ENCODE measurements at places on chromosomes 4 and X. TPM values are rescaled to one million over a fixed set of nuclear protein-coding genes. Genes with fewer than 3 reads are reported as not detected.

DNA sequence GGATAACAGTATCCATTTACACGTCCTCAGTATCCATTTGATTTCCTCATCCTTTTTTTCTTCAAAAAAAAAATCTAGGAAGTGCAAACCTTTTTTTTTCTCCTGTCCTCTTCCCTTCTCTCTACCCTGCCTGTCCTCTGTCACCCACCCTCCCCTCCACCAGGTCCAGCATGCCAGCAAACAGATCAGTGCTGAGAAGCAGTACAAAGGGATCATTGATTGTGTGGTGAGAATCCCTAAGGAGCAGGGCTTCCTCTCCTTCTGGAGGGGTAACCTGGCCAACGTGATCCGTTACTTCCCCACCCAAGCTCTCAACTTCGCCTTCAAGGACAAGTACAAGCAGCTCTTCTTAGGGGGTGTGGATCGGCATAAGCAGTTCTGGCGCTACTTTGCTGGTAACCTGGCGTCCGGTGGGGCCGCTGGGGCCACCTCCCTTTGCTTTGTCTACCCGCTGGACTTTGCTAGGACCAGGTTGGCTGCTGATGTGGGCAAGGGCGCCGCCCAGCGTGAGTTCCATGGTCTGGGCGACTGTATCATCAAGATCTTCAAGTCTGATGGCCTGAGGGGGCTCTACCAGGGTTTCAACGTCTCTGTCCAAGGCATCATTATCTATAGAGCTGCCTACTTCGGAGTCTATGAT lies 1.7 kb downstream of the SLC25A4 start:
- no peak for DNase-seq

Gene PRRG3
- total RNA-seq, result not detected

DNA sequence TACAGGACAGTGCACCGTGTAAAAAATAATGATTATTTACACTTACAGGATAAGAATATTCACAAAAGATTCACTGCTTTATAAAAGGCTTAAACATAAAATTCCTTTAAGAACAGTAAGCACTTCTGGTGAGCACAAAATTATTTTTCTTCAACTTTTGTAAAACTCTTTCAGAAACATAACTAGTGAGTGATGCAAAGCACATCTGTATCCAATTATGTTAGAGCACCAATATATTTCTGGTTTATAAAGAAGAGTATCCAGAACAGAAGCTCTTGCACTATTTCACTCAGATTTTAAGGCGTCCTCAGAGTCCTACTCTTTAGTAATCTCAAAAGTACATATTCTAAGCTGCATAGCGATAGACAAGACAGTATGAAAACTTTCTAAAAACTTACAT lies 276.0 kb downstream of the C4orf33 start:
- DNase-seq, result no peak

DNA sequence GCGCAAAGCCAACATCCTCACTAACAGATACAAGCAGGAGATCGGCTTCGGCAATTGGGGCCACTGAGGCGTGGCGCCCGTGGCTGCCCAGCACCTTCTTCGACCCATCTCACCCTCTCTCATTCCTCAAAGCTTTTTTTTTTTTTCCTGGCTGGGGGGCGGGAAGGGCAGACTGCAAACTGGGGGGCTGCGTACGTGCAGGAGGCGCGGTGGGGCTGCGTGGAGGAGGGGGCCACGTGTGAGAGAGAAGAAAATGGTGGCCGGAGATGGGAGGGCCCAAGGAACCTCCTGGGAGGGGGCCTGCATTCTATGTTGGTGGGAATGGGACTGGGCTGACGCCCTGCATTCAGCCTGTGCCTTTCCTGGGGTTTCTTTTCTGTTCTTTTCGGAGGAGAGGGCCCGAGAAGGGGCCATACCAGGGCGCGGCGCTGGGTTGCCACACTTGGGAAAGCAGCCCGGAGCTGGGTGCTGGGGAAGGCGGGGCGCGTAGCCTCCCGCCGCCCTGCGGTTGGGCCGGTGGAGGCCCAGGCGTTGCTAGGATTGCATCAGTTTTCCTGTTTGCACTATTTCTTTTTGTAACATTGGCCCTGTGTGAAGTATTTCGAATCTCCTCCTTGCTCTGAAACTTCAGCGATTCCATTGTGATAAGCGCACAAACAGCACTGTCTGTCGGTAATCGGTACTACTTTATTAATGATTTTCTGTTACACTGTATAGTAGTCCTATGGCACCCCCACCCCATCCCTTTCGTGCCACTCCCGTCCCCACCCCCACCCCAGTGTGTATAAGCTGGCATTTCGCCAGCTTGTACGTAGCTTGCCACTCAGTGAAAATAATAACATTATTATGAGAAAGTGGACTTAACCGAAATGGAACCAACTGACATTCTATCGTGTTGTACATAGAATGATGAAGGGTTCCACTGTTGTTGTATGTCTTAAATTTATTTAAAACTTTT lies 4.5 kb downstream of the MID1IP1 start:
- peak; percentile 75 for DNase-seq

DNA sequence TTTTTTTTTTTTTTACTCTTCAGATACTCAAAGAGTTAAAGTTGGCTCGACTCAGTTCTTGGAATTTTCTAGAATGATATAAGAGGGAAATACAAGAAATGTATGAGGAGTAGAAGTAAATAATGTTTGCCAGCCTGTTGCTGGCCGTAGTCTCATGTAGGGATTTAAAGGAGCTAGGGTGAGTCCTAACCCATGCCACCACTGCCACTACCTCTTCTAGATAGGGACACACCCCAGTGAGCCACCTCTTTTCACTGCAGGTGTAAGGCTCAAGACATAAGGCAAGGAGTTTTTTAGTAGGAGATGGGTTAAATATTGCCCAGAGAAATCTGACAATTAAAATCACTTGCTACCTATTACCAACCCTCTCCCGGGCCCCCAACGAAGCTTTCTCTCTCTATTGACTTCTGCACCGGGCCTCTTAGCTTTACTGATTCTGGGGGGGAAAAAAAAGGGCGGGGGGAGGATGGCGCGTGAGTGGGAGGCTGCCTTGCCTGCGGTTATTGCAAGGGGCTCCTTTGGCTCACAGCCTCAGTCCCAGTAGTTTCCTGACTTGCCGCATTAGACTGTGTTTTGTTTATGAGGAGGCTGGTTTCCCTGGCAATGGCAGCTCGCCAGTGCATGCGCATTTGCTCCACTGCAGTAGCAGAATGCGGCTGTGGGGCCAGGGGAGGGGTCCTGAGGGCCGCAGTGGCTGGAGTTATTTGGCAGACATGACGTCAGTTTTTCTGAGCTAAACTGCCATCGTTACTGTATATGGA lies 3.0 kb downstream of the LINC00632 start:
- DNase-seq, result peak; percentile 4

- no peak for DNase-seq
These were observed 129.5 kb downstream of the PACRGL start for GRCh38 chr4:20829617-20830357.

Gene AFF1
- 13.1 TPM for total RNA-seq

- DNase-seq, result peak; percentile 90
These were observed 10.7 kb downstream of the LIAS start for GRCh38 chr4:39469429-39470077.

DNA sequence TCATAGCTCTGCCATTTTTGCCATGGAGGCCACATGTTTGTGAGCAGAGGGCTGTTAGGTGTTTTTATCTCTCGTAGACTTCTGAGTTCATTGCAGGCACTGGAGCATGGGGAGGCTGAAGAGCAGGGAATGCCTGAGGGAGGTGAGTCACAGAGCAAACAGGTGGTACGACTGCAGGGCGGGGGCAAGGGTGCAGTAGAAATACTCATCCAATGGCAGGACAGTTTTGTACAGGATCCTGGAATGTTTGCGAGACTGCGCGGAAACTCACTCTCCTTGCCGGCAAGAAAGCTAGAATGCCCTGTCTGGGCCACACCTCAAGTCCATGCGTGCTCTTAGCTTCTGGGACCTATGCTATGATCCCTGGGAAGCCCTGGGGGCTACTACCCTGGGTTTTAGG lies 20.0 kb upstream of the VCX2 start:
- no peak for DNase-seq

DNA sequence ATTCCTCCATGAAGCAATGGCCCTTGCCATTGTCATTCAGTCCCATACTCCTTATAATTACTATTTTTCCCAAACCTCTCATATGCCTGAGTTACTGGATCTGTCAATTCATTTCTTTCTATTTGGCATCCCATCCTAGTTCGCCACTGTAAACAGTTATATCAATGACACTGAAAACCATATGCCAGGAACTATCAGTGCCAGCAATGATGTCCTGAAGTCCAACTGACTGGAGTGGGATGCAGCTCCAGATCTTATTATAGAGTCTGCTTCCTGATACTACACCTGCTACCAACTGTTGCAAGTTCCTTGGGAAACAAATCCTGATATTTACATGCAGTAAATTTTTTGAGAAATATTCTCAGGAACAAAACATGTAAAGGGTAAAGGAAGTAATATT lies 27.0 kb upstream of the BANK1 start:
- no peak for DNase-seq

Gene CSAG3
- not detected for total RNA-seq

DNA sequence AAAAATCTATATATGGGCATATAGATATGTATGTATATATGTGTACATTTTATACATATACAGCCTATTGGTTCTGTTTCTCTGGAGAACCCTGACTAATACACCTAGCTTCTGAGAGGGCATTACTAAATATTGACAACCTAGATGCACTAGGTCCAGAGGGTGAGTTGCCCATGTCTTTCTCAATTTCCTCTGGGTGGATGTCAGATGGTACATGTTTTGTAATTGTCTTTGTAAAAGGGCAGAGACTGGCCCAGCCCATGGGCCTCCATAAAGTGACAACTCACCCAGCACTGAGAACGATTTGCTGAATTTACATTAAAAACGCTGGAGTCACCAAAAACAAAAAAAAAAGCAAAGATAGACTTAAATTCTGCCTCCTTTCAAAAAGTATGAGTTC lies 198.5 kb upstream of the FAM241A start:
- DNase-seq, result no peak

Gene CXCL11
- total RNA-seq, result 0.44 TPM

GRCh38 chr4:37988670-37989069 lies 28.5 kb downstream of the PTTG2 start:
- DNase-seq, result no peak

DNA sequence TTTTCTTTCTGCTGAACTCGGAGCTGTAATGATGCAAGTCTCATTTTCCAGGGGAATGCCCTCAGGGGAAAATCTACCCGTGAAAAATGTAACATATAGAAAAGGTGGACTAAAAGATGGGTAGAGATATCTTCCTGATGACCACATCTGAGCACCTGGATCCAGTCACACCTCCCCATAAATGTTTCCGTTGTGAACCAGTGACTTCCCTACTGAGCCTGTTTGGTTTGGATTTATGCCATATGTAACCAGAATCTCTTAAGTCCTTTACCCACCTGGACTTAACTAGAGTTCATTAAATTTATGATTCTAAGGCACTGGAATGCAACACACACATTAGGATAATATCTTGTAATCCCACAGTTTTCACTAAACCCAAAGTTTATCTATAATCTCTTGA lies 171.1 kb downstream of the ZNF330 start:
- DNase-seq, result no peak

- no peak for DNase-seq
These were observed 76.6 kb upstream of the CXXC4 start for GRCh38 chr4:104571341-104571740.

GRCh38 chr4:82429728-82430192 lies 502 bp downstream of the HNRNPDL start:
- no peak for DNase-seq

Gene PAGE3
- not detected for total RNA-seq

DNA sequence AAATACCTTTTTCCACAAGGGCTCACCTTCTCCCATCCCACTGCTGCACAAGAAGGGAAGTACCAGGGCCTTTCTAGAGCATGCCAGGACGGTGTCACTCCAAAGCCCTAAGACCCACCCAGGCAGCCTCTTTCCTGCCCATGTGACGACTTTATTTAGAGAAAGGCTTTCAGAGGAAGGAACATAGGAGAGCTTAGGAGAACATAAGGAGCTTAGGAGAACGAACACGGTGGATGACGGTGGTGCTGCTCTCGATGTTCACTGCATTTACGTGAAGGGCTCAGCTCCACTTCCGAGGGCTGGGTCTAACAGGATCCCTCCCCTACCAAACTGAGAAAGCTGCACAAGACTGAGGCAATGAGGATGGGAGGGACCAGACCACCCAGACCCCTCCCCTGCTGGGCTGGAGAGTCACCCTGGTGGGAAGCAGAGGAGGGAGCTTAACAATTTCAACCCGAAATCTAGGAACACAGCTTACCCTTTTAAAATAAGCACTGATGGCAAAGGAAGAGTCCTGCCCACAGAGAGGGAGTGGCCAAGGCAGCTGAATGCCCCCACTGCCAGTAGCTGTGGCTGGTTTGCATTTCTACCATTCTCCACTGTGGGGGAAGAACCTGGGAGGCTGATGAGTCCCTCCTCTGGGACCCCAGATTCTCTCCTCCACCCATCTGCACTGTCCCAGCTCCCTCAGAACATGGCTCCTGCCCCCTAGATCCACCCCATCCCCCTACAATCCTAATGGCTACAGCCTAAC lies 29.8 kb downstream of the ZFYVE28 start:
- peak; percentile 30 for DNase-seq

DNA sequence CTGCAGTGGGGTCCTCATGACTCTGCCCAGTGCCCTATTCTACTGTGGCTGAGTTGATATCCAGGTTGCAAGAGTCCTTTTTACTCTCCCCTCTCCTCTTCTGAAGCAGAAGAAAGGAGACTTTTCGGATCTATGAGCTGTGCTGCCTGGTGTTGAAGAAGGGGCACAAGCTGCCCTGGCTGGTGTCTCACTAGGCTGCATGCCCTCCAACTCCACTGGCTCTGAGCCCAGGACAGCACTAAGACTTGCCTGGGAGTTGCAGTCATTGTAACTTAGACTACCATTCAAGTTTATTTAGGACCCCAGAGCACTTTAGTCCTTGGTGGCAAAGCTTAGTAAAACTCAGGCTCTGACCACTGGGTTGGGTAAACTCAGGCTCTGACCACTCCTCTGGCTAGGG lies 89.4 kb downstream of the GABRB1 start:
- DNase-seq, result no peak

All from lung microvascular endothelial cell (primary cell).